RWPE2 (cell line): ENCODE measurements at places on chromosomes 5 and 9.

DNA sequence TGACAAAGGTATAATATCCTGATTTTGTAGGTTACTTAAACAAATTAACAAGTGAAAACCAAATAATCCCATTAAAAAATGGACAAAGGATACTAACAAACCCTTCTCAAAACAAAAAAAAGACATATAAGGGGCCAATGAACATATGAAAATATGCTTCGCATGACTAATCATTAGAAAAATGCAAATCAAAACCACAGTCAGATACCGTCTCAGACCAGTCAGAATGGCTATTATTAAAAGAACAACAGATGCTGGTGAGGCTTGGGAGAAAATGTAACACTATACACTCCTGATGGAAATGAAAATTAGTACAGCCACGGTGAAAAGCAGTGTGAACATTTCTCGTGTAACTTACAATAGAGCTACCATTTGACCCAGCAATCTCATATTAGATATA, 1542.2 kb upstream of the CDH9 start:
- DNase-seq, result no peak
- no peak overlapping the region for H3K27ac ChIP-seq
- H3K4me1 ChIP-seq, result peaks cover 7% of the 10 kb centered on the region
- H3K4me3 ChIP-seq, result no peak overlapping the region
- no peaks in the 10 kb centered on the region for H3K36me3 ChIP-seq

DNA sequence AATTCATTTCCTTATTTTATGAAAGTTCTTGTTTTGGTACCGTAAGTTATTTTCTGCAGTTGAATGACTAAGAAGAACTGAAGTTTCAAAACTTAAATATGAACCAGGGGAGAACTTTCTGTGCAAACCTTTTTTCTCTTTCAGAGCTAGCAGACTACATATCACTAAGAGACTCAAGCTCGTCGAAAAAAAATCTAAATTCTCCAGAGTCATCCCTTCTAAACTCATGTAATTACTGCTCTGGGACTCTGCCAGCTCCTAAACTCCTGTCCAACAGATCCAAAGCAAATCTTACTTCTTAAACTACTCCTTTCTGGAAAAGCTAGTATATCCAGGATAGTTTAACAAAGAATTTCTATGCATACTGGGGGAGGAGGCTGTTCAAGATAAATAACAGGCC, 87.0 kb upstream of the NR5A1 start:
- H3K4me1 ChIP-seq, result peaks cover 3% of the 10 kb centered on the region
- no peak overlapping the region for H3K4me3 ChIP-seq
- H3K36me3 ChIP-seq, result no peaks in the 10 kb centered on the region
- no peak for DNase-seq

- peak overlapping the region; percentile 1 for H3K27ac ChIP-seq
- peaks cover 16% of the 10 kb centered on the region for H3K4me1 ChIP-seq
- no peak for DNase-seq
- no peaks in the 10 kb centered on the region for H3K27me3 ChIP-seq
- no peak overlapping the region for H3K4me3 ChIP-seq
Observed at GRCh38 chr5:96968614-96969013, 32.7 kb downstream of the LNPEP start.

GRCh38 chr5:10268100-10268499, 18.0 kb downstream of the CCT5 start:
- no peaks in the 10 kb centered on the region for H3K27me3 ChIP-seq
- H3K4me1 ChIP-seq, result peaks cover 10% of the 10 kb centered on the region
- H3K4me3 ChIP-seq, result no peak overlapping the region
- H3K27ac ChIP-seq, result peak overlapping the region; percentile 38

- no peaks in the 10 kb centered on the region for H3K36me3 ChIP-seq
- H3K27me3 ChIP-seq, result no peaks in the 10 kb centered on the region
- no peak overlapping the region for H3K27ac ChIP-seq
- no peaks in the 10 kb centered on the region for H3K4me1 ChIP-seq
- DNase-seq, result no peak
Observed at GRCh38 chr9:113695440-113695851, 180.7 kb upstream of the ZNF618 start.

DNA sequence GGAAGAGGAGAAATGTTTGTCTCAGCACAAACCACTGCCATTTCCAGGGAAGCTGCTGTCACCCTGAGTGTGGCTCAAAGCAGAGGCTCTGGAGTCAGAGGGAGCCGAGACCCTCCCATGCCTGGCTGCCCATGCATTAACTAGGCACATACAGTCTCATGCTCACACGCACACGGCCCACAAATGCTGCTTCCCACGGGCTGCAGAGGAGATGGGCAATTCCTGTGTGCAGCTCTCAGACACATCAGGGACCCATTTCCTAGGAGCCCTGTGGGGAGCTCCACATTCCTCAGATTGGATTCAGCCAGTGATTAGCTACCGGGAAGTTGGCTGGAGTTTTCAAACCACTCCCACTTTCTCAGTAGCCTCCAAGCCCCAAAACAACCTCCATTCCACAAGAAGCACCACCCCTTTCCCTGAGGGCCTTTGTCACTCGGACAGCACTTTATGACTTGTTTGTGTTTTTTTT, 9.1 kb upstream of the PTGES start:
- no peaks in the 10 kb centered on the region for H3K36me3 ChIP-seq
- no peak overlapping the region for H3K4me3 ChIP-seq
- no peak for DNase-seq
- peaks cover 10% of the 10 kb centered on the region for H3K4me1 ChIP-seq
- H3K27me3 ChIP-seq, result no peaks in the 10 kb centered on the region
- peak overlapping the region; percentile 43 for H3K27ac ChIP-seq

DNA sequence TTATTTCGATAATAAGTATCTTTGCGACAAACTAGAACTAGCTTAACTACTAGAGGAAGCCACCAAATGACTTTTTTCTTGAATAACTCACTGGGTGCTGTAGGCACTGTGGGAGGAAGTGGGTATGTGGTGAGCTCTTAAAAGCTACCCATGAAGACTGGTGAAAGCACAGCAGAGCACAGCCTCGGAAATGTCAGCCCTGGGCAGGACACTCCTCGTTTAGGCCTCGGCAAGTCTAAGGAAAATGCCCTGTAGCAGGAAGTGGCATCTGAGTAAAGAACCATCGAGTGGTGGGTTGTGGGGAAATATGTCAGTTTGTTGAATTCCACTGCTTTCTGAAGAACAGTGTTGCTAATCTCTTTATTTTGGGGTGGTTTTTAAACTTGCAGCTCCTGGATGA, 44.0 kb upstream of the NCS1 start:
- H3K27me3 ChIP-seq, result no peaks in the 10 kb centered on the region
- no peak for DNase-seq

DNA sequence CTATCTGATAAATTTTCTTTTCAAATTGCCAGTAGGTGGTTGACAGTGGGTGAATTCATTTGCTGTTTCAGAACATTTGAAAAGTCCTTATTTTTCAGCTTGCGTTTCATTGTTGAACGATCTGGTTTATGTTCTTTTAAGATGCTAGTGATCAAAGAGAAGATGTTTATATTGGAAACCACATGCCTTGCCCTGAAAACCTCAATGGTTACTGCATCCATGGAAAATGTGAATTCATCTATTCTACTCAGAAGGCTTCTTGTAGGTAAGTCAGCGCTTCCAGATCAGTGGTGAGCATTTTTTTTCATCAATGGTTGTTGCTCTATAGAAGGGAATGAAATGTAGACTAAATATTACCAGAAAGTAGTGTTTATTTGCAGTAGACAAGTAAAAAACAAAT, 16.6 kb upstream of the CAVIN4 start:
- no peak for DNase-seq
- H3K27me3 ChIP-seq, result no peaks in the 10 kb centered on the region
- no peaks in the 10 kb centered on the region for H3K36me3 ChIP-seq
- no peak overlapping the region for H3K27ac ChIP-seq

GRCh38 chr5:169218176-169218575, 82.8 kb downstream of the SLIT3 start:
- H3K27ac ChIP-seq, result no peak overlapping the region
- no peaks in the 10 kb centered on the region for H3K4me1 ChIP-seq
- no peak overlapping the region for H3K4me3 ChIP-seq
- H3K27me3 ChIP-seq, result no peaks in the 10 kb centered on the region
- DNase-seq, result no peak
- H3K36me3 ChIP-seq, result no peaks in the 10 kb centered on the region

GRCh38 chr5:151357097-151357496, 9.7 kb upstream of the SLC36A2 start:
- no peaks in the 10 kb centered on the region for H3K27me3 ChIP-seq
- no peak for DNase-seq
- H3K36me3 ChIP-seq, result no peaks in the 10 kb centered on the region
- H3K4me1 ChIP-seq, result no peaks in the 10 kb centered on the region
- no peak overlapping the region for H3K27ac ChIP-seq

DNA sequence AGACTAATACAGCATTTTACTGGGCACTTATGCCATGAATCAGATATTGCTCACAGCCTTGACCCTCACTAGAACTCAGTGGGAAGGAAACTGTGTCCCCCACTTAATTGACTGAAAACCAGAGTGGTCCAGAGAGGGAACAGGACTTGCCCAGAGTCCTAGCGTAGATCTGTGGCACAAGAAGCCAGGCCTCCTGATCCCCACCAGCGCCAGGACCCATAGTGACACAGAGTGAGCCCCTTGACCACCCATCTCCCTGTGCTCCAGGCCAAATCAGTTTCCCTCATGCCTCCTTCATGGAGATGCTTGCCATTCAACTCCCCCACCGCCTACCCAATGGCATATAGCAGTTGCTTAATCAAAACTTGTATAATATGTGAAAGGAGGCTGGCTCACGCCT, 8.3 kb downstream of the KIF12 start:
- peak; percentile 21 for DNase-seq
- H3K4me1 ChIP-seq, result no peaks in the 10 kb centered on the region
- no peak overlapping the region for H3K4me3 ChIP-seq
- no peaks in the 10 kb centered on the region for H3K27me3 ChIP-seq
